Fibroblast of skin of right biceps (primary cell): ENCODE measurements at places on chromosomes 5 and 9.
A peak's percentile ranks its signal among the peaks of the same experiment; 100 is the strongest.

GRCh38 chr5:58635416-58635815, 52.5 kb downstream of the RAB3C start:
- DNase-seq: no peak

GRCh38 chr5:16564248-16564867, 52.4 kb downstream of the RETREG1 start:
- no peak for DNase-seq

- peak; percentile 82 for DNase-seq
Measured at GRCh38 chr5:67211926-67212325, 15.3 kb upstream of the CD180 start.

- no peak for DNase-seq
Measured at GRCh38 chr9:70477907-70478480, 63.5 kb upstream of the KLF9 start.

GRCh38 chr5:149224282-149224681, 47.4 kb upstream of the AFAP1L1 start:
- DNase-seq: no peak

DNA sequence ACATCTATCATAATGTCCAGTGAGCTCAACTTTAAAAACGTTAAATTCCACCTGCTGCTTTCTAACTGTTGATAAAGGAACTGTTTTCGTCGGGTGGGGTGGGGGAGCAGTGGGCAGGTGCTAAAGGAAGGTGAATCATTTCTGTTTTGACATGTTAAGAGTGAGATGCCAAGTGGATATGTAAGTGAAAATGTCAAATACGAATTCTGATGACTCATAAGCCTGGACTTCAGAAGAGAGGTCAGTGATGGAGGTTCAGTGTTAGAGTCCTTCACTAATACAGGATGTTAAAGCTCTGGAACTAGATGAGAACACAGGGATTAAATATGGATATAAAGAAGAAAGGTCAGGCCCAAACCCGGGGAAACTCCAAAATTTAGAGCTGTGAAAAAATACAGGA, 617.9 kb upstream of the CTNND2 start:
- DNase-seq: no peak

DNA sequence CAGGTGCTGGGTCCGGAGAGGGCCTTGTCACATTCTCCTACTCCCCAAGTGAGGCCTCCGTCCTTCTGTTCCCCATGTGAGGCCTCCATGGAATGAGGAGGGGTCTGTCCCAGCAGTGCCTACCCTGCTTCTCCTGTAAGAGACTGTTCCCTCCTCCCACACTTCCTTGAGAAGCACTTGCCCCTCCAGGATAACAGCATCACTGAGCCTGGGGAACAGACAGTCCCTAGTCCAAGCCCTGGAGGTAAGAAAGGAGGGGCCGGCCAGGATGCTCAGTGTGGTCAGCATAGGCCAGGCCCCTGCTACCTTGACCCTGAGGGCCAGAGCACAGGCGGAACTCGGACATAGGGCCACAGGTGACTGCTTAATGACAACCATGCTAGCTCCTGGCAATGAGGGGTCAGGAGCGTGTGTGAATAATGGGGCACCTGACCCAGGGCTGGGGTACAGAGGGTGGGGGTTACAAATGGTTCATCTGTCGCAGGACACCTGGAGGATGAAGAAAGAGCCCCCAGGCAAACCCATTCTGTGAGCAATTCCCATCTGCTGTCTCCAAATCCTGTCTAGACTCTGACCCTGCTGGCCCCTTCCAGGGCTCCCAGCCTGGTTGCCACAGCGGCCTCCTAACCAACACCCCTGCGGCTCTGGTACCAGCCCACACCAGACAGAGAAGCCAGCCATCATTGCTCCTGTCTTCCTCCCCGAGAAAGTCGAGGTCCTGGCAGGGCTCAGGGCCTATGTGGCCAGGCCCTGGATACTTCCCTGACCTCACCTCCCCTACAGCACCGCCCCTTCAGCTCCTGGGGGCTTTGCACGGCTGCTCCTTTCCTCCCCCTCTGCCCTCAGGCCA, 20.3 kb downstream of the RALGDS start:
- DNase-seq: no peak

GRCh38 chr5:69029292-69029691, 64.5 kb upstream of the SLC30A5 start:
- DNase-seq: no peak

DNA sequence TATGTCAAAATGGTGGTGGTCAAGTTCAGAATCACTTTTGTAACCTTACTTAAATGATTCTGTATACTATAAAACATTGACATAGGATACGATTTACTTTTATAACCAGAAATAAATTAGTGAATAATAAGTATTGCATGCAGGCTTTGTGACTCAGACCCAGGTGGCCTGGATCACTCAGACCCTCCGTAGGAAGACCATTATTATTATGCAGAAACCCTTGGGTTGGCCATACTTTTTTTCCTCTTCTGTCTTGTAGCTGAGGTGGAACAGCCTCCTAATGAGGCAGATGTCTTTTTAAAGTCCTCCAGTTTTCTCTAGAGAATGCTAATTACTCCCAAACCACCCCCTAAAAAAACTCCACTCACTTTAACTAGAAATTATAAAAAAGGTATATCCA, 121.9 kb downstream of the LPAR1 start:
- peak; percentile 33 for DNase-seq

GRCh38 chr9:71191708-71192107, 70.3 kb upstream of the TRPM3 start:
- DNase-seq: no peak

DNA sequence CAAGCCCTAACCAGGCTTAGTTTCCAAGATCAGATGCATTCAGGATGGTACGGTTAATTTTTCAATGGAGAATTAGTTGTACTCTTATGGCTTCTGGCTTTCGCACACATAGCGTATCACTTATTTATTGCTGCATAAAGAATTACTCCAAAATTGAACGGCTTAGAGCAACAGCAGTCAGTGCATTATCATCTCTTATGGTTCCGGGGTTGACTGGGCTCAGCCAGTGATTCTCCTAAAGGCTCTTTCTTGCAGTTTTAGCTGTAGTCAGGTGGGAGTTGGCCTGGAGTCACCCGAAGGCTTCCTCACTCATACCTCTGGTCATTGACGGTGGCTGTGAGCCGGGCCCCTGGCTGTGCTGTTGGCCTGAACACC, 595 bp upstream of the GRHPR start:
- DNase-seq: no peak

DNA sequence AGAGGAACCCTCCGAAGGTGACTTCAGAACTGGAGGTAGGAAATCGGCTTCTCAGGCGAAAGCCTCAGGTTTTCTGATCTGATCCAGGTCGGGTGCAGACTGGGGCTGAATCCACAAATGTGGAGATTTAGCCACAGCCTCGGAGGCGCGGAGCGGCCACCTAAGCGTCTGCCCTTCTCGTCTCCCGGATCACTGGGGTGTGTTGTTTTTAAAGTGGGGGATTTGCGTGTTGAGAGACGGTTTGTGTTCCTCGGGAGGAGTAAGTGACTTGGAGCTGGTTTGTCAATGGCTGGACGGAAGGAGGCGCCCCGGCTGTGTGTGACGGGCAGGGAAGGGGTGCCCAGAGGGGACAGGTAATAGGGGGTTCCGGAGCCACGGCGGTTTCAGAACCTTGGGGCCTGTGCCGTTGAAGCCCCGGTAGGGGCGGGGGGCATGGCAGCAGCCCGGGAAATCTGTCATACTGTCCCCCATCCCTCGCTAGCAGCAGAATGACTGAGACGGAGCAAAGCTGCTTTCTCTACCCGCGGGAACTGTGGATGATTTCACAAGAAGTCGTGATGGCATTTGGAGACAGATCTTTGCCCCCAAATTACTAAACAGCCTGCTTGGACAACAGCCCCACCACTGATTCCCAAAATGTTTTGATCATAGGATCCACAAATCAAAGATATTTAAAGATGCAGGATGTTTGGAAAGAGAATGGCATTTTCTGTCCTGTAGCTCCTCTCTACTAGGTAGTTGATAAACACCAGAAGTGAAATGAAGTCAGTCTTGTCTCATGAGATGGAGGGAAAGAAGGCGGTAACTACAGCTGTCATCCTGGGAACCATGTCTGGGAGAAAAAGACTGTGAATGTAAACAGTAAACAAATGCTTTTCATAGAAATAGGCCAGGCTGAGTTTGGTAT, 216.5 kb downstream of the PDZD2 start:
- no peak for DNase-seq

DNA sequence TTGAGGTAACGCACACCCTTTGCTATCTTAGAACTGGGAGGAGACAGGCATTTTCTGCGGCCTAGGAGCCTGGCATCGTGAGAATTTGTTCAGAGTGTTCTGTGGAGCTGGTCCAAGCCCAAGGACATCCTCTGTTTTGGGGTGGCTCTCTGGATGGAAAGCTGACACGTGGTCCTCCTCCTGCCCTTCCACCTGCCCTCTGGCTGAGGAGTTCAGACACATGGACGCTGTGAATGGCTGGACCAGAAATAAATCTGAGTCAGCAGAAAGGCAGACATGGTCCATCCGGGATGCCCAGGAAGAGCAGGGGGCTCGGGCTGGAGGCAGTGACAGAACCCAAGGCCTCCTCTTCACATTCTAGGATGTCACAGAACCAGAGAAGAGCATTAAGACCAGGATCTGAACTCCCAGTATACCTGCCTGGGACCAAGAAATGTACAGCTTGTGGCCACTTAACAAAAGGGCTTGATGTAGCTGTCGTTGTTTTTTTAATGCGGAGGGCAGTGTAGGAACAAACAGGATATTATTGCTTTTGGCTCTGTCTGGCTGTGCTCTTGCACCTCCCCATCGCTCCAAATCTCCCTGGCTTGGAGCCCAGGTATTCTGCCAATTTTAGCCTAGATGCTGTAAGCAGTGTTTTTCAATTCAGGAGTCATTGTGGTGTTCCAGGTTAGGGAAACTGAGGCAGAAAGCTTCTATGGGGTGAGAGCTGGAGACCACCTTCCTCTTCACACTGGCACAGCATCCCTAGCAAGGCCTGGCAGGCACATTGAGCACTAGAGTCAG, 2.4 kb downstream of the CKMT2 start:
- DNase-seq: no peak

DNA sequence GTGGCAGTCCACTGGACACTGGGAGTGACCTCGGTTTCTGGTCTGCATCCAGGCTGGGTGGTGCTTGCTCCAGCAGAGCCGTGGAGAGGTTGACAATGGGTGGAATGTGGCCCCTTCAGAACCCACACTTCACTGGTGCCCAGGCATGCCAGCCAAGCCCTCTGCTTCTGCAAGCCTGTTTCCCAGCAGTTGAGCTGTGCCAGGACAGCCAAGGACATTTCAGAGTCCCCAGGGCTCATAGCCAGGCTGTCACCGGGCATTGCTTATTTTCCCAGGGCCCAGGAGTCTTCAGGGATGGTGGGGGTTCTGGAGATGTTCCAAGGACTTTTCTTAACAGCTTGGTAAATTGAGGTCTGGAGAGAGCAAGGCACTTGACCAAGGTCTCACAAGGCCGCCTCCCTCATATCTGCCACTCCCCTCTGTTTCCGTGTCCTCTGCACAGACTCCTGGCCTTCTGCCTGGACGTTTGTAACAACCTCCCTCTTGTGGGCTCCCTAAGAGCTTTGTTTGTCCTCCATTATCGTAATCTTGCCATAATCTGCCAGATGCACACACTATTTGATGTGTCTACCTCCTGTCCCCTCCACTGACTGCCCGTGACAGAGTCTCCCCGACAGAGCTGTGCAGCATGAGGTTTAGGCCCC, 3.8 kb upstream of the NDST1 start:
- DNase-seq: no peak

GRCh38 chr9:99820685-99821395, 845 bp upstream of the NR4A3 start:
- peak; percentile 72 for DNase-seq

- no peak for DNase-seq
Measured at GRCh38 chr5:537621-538071, 13.4 kb upstream of the SLC9A3 start.

DNA sequence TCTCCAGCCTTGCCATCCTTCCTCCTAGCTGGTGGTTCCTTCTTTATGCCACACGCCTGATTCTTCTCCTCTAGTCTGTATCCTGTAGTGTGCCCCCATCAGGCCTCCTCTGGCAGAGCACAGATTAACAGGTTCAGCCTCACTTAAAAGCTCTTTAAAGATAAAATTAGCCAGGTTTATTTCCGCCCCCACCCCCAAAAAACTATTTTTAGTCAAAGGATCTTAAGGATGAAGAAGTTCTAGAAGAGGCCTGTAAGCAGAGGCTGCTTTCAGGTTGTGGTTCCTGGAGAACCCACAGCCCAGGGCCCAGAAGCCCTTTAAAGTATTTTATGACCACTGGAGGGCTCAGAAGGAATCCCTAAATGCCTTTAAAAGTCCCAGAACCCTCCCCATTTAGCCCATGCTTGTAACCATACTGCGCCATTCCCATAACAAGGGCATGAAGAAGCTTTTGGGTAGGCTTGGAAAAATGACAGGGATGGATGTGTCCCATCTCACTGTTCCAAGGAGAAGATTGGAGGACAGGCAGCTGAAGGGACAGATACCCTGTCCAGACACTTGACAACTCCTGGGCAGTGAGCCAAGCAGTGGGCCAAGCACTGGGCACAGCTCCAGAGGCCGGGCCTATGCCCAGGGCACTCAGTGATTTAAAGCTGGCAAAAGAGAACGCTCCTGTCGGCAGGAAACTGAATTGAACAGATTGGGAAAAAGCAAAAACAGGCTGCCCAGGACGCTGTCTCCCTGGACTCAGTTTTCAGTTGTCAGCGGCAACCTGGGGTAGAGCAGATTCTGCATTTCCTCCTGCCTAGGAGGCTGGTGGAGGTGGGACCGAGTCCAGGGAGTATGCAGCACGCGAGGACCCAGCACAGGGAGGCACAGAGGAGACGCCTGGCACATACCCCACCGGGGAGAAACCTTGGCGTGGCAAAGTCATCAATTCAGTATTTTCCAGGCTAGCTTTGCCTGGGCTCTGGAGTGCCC, 106.3 kb upstream of the SSBP2 start:
- DNase-seq: no peak

GRCh38 chr5:54645882-54646355, 128.4 kb downstream of the SNX18 start:
- DNase-seq: peak; percentile 53

DNA sequence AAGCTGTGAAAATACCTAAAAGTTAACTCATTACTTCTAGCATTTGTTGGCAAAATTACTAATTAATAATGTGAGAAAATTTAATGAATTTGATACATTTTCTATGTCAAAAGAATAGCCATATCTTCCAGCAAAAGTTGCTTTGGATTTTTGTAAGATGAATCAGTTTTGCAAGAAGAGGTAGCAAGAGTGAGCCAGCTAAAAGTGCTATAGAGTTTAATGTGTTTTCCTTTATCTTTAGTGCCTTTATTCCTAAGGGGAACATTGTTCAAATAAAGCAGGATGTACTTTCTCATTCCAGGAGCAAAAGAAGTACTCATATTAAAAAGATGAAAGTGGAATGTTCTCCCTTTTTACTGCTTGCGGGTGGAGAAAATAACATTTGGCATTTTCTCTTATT, 622.2 kb downstream of the ANXA1 start:
- DNase-seq: no peak

GRCh38 chr5:100872408-100873190, 30.5 kb downstream of the ST8SIA4 start:
- no peak for DNase-seq
